CD4-positive, alpha-beta T cell treated with Interleukin-15 for 4 hours (primary cell): ENCODE measurements at places on chromosomes 11 and 22.

DNA sequence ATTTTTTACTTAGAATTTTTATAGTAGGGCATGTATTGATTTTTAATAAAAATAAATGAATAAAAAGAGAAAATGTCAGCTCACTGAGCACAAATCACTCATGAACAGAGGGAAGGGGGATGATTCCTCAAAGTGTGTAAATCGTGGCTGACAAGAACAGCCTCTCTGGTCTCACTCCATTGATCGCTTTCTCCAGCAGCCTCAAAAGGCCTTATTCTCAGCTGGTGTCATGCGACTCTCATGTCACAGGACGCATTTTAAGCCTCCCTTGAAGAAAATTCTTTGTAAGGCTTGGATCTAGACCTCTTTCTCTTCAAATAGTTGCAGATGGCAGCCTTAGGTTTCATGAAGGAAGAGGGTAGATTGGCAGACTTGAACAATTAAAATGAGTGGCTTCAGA lies 33.9 kb upstream of the SLC5A12 start:
- DNase-seq = no peak

DNA sequence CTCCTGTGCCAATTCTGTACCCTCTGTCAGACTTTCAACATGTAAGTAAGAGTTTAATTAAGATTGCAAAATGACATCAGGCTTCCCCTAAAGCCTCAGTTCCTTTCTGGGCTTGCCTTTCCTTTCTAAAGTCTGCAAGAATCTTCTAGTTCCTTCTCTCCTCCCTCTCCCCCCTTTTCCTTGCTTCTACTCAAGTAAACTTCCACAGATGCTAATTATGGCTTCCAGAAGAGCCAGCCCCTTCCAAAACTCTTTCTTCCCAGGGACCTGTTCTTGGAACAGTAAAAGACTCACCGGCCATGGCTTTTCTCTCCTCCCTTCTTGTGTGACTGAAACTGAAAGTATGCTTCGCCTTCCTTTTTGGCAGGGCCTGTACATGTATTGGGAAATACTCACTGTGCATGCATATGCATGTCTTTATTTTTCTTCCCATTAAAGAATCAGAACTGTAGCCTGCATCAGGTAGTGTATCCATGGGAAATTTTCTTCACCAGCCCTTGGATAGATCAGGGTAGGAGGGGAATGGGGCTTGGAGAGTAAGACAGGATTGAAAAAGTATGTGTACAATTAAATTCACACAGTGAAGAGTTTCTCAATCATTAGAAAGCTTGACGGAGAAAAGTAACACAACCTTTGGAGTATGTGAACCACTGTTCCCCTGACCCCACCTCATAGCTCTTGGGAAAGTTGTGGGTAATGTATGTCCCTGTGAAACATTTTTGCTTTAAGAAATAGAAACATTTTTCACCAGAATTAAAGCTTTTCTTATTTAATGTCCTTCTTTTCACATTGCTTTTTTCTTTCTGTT lies at the start of gene CASP1:
Gene CASP1 (minus strand): TSS at position 332 of the 808 bp plus-strand sequence. CDS start 31 bp downstream, at position 301.
- peak; percentile 46 for DNase-seq

DNA sequence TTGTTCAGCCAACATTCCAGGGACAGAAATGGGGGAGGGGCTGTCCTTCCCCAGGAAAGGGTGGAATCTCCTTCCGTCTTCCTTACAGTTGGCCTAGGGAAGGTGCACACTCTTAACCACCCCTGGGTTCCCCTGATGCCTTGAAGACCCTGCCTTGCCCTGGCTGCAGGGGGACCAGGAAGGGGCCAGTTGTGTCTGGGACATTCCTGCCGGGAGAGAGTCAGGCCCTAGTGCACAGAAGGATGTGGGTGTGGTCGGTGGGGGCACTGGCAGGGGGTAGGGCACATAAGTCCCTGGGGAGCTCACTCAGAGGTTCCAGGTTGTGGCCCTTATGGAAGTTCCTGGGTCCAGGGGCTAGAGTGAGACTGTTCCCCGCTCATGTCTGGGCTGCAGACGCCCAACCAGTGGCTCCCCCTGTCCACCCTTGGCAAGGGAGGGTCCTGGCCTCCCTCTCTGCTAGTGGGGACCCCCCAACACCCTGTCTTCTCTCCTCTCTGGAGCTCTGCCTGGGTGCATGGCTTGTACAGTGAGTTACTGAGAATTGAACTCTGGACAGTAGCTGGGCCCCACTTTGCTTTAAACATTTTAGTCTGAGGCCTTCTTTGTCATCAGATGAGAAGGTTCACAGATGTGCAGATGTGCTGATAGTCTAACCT lies 2.0 kb upstream of the APOBEC3A start:
- no peak for DNase-seq

- no peak for DNase-seq
Observed at GRCh38 chr11:119907122-119907851, 178.3 kb upstream of the NECTIN1 start.

DNA sequence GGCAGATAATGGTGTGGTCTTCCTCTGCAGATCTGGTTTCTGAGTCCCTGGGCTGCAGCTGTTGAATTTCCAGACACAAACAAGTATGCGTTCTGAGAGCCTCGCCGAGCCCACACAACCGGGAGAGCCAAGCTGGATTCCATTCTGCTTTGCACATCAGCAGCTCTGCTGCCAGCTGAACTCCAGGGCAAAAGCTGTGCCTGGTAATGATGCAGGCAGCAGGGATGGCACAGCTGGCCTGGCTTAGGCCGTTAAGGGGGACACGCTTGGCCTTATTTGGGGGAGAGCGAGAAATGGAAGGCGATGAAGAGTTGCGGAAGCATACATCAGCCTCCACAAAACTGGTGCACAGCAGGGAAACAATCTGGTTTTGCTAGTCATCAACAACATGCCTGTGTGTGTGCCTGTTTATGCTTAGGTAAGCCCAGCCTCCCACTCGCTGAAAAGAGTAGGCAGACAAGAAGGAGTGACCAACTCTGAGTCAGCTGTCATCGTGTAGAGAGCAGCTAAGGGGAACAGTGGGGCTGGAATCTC lies 25.1 kb downstream of the ADAMTS8 start:
- DNase-seq = no peak

- DNase-seq = no peak
Observed at GRCh38 chr11:1742371-1742770, 8.0 kb downstream of the IFITM10 start.

- DNase-seq = no peak
Observed at GRCh38 chr22:46828323-46828900, 66.0 kb downstream of the TBC1D22A start.

DNA sequence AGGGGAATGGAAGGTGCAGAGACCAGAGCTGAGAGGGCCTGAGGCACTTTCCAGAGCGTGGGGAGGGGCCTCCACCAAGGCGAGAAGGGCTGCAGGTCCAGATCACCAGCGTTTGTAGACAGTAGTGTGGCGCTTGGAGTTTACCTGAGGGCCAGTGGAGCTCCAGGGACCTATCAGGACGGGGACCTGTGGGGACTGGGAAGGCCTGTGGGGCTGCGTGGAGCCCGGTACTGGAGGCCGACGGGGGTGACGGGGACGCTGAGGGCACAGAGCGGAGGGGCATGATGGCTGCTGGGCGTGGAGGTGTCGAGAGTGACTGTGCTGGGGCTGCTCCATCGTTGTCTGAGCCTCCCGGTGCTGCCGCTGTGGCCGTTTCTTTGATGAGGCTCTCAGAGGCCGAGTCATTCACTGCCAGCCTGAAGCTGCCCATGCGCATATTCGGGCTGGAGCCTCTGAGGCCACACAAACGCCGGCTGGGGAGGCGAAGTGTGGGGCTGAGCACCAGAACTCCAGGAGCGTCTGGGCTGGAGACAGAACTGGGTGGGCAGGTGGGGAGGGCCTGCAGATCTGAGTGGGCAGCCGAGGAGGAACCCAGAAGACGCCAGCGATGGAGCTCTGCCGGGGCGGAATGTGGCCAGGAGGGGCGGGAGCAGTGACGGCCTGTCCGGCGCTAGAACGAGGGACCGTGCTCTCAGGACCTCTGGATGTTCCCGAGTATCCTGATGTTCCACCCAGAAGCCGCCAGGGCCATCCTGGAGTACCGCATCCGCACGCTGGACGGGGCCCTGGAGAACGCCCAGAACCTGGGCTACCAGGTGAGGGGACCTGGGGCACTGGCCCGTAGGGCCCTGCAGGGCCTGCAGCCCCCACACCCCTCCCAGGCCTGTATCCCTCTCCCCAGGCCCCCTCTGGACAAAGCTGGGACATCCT lies 2.6 kb downstream of the PGGHG start:
- DNase-seq = no peak

DNA sequence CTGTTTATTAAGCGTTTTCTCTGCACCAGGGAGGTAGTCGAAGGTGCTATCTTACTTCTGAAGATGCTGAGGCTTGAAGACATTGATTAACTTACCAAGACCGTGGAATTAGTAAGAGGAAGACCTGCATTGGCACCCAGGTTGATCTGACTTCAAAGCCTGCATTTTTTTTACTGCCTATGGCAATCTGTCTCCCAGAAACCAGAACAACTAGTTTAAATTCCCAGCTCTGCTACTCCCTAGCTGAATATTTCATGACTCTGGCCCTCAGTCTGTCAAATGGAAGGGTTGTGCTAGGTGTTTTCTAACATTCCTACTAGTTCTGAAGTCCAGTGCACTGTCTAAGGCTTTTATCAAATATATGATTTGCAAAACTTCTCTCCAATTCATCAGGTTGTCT lies 52.0 kb upstream of the GRAMD1B start:
- no peak for DNase-seq

DNA sequence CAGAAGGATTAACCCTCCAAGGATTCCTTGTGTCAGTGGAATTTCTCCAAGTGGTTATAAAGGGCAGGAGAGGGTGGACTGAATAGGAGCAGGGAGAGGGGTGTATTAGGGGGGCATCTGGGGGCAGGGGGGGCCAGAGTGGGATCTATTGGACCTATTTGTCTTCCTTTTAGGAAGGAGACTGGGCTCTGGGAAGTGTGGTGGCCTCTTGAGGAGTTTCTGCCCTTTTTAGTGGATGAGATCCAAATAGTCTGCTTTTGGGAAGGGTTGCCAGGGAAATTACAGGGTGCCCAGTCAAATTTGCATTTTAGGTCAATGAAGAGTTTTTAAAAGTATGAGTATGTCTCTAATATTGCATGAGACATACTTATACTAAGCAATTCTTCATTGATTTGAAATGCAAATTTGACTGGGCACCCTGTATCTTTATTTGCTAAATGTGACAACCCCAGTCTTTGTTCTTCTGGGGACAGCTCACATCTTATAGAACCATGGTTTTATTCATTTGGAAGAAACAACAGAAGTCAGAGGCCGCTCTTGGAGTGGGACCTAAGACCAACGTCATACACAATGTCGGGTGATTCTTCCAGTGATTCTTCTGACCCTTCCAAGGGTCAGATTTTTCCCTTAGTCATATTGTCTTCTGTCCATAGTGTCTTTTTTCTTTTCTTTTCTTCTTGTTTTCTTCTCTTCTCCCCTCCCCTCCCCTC lies 429 bp upstream of the SLC22A6 start:
- no peak for DNase-seq

DNA sequence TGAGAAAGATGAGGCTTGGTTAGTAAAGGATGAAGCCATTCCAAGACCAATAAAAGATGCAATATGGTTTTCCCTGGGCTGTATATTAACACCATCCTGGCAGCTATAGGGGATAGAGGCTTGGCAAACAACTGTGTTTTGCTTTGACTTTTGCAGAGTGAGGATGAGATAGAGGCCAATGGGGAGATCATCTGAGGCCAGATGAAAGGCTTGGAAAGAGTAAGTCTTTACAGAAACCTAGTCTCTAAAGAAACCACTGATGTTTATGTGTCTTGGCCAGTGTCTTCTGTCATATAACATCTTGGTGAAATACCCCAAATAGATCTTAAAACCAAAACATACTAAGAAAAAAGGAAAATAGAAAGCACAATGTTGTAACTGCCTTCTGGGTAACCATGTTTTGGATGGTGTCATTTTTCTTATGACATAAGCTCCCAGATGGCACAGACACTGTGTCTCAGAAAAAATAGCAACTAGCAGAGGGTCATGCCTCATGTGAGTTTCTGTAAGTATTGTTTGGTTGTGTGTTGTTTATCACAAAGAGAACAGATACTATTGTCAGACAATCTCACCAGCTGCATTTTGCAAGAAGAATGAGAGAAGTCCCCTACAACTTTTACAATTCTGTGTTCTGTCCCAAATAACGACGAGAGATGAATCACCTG lies 305.4 kb downstream of the ST3GAL4 start:
- DNase-seq = no peak

DNA sequence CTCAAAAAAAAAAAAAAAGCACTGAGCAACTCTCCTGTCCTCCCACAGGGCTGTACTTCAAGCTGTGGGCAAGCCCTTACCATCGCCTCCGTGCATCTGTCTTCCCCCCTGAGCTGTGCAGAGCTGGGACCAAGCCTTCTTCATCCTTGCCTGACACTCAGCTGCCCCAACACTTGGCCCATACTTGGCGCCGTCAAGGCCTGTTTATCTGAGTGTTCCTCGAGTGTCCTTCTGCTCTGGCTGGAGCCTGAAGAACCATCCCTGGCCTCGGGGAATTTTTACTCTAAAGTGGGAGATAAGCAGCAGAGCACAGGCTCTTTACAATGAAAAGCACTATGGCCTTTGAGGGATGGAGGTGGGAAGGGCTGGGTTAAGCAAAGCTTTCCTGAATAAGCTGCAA lies 1.6 kb upstream of the TIRAP start:
- DNase-seq = no peak

GRCh38 chr11:65415499-65416340 lies 6.9 kb upstream of the NEAT1 start:
- no peak for DNase-seq

- DNase-seq = no peak
Observed at GRCh38 chr11:15212876-15213275, 98.2 kb downstream of the INSC start.

DNA sequence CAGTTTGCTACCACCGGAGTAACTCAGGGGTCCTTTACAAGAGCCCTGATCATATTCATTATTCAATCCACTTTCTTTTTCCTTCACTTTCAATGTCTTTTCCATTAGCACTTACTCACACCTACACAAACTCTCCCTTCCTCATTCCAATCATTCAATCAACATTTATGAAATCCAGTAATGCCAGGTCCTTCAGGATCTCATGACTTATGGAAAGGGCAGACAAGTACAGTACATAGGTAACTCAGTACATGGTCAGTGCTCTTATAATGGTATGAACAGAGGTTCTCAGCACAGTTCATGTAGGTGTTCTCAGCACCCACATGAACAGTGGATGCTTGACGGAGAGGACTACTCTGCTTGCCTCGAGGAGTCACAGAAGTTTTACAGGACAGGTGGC lies 106.6 kb downstream of the USP35 start:
- DNase-seq = no peak

DNA sequence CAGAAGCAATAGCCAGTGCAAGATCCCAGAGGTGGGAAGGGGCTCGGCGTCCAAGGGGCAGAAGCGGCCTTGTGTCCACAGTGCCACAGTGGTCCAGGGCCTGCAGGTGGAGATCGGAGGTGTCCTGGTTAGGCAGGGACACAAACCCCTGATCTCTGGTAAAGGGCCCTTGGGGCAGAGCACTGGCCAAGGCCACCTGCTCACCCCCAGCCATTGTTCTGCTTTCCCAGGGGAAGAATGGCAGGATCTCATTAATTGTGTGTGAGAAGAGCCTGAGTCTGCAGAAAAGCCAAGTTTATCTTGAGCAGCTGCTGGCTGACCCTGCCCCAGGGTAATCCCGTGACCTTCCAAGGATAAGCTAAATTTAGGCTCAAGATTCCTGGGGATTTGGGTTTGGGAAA lies 3.1 kb upstream of the CLDN5 start:
- no peak for DNase-seq

- no peak for DNase-seq
Observed at GRCh38 chr11:57278721-57279095, 41.7 kb upstream of the APLNR start.
